ENCODE measurements at places on chromosomes 7 and 10.

GRCh38 chr7:155576900-155577508 is 30.6 kb upstream of the CNPY1 start:
- DNase-seq, result no peak

- DNase-seq, result no peak
These were observed 780.3 kb downstream of the SUGCT start for GRCh38 chr7:40915071-40915470.

- DNase-seq, result no peak
These were observed 756.3 kb downstream of the REEP3 start for GRCh38 chr10:64277536-64277935.

- DNase-seq, result no peak
These were observed 104.9 kb downstream of the RAPGEF5 start for GRCh38 chr7:22252016-22252415.

DNA sequence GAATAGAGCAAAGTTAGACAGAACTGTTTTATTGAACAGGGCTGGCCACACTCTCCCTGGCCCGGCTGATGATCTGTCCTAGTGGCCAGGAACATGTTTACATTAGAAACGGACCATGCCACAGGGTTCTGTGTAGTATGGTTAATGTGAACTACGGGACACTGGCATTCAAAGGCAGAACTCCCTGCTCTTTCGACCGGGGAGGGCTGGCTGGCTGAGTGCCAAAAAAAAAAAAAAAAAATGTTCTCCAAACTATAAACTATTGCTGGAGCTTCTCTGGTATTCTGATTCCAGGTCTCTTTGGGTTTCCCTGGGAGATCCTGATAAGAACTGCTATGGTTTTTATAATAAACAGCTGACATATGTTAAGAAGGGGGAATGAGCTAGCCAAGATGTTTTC is 1262.6 kb upstream of the SORCS1 start:
- no peak for DNase-seq

GRCh38 chr7:112575864-112576263 is 95.1 kb downstream of the LSMEM1 start:
- DNase-seq, result no peak

DNA sequence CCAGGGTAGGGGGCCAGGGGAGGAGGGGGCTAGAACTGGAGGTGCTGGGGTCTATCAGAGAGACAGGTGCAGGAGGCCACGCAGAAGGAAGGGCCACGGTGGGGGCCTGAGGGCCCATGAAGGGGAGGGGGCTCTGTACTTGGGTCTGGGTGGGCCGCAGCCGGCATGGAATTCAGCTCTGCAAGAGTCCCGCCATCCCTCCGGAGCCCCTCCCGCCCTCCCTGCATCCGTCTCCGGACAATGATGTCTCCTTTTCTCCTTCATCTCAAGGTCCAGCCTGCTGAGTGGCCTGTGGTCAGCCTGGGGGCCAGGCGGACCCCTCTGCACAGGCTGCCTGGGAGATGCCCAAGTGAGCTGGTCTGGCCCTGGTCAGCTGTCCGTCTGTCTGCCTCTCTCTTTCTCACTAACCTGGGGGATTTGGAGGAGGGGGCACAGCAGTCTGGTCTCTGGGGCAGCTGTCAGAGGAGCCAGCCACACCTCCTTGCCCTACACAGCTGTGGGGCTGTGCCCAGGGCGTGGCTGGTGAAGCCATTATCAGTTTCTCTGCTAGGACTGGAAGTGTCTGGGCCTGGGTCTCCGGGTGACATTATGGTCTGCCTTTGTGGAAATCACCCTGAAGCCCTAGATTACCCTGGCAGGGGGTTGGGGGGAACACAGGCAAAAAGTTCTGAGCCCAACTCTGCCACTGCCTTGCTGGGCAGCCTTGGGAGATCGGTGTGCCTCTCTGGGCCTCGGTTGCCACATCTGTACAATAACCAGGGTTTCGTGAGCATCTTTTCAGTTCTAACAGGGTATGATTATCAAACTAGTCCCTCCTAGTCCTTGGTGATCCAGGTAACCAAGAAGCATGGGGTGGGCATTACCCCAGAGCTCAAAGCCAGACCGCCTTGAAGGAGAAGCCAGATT is 19.0 kb upstream of the HSPB1 start:
- DNase-seq, result no peak

- DNase-seq, result peak; percentile 71
These were observed 855 bp upstream of the PALD1 start for GRCh38 chr10:70477661-70478162.

DNA sequence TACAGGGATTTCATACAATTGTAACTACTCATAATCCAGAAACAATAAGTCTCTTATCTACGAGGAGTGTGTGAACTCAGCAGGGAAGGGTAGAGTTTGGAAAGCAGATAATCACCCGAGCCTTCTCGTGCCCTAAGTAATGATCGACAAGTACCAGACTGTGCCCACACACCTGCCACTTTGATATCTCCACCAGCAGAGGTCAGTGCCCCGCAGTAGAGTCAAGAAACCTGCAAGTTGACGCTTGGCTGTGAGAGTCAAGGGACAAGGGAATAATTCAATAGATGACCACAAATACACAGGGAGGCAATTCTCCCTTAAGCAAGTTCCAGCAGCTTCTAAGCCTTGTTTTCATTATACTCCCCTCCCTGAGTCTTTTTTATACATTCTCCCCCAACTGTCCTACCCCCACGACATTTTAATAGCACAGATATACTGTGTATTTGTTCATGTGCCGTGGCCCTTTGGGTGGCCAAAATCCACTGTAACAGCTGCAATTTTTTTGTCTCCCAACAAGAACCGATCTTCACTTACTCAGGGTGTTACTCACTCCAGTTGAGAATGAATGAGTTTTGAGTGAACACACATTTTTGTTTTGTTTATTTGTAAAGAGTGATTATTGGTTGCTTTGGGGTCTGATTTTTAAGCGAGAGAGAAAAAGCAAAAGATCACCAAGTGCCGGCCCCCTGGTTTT is 106.9 kb upstream of the RHEB start:
- peak; percentile 11 for DNase-seq

All from T-helper 1 cell (primary cell).